Fibroblast of upper back skin (primary cell): ENCODE measurements at places on chromosomes 5 and 9.
A peak's percentile ranks its signal among the peaks of the same experiment; 100 is the strongest.

DNA sequence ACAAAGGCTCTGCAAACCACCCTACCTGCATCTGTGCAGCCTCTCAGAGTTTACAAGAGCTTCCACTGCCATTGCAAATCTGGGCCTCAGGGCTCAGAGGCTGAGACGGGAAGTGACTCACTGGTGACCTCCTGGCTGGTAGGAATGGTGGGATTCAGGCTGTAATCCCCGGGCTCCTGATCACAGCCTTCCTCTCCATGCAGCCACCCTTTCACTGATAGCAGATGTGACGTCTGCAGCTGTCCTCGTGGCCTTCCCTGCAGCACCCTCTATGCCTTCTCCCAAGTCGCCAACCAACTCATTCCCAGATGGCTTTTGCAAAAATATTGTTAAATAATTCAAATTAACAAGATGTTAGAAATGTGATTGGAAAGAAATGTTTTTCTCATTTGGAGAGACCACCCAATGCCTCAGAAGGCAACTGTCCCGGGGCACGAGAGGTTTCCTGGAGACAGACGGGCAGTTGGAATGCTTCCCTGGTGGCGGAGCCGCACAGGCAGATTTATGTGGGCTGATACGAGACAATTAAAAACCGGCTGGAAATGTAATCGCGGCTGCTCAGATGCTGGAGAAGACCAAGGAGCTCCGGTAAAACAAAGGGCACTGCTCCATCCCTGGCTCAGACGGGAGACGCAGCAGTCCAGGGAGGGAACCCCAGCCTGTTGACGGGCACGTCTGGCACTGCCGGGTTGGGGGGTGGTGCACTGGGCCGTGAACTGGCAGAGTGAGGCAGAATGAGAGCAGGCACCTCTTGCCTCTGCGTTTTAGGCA, 34.4 kb upstream of the SLC25A51 start:
- peak; percentile 84 for DNase-seq

DNA sequence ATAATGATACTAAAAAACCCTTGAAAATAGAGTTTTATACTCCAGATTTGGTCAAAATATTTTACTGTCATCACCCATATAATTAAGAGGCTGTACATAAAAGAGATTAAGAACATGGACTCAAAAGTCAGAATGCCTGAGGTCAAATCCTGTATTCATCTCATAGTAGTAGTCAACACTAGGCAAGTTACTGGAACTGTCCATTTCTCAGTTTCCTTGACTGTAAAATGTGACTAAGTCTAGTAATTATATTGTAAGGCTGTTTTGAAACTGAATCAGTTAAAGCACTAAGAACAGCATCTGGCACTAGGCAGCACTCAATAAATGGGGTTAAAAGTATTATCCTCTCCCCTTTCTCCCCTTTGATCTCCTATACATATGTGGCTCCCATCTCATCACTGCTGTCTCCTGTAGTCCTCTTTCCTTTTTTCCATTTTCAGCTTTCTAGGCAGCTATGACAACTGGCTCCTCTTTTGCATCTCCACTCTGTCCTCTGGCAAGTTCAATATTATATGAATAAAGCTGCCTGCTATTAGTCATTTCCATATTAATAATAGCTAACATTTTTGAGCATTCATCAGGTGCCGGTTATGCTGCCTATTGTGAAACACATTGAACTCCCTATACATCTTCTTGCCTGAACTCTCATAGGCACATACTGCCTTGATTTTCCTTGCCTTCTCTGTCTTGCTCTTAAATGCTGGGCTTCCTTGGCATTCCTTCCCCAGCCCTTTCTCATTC, 185.8 kb upstream of the NREP start:
- peak; percentile 84 for DNase-seq

GRCh38 chr9:130174025-130174424, 1.8 kb downstream of the NCS1 start:
- DNase-seq = no peak

DNA sequence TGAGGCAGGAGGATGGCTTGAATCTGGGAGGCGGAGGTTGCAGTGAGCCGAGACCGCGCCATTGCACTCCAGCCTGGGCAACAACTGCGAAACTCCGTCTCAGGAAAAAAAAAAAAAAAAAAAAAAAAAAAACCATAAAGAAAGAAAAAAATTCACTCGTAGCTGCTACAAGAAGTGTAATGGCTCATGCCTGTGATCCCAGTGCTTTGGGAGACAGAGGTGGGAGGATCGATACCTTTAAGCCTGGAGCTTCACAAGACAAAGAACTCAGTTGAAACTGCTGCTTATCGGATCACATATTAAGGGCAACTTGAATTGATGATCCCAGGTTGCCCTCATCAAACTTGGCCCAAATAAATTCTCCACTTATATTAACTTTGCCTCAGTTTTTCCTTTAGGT, 1.0 kb upstream of the ZCCHC7 start:
- no peak for DNase-seq

GRCh38 chr9:104247899-104248460, 153.9 kb downstream of the SMC2 start:
- DNase-seq = no peak

DNA sequence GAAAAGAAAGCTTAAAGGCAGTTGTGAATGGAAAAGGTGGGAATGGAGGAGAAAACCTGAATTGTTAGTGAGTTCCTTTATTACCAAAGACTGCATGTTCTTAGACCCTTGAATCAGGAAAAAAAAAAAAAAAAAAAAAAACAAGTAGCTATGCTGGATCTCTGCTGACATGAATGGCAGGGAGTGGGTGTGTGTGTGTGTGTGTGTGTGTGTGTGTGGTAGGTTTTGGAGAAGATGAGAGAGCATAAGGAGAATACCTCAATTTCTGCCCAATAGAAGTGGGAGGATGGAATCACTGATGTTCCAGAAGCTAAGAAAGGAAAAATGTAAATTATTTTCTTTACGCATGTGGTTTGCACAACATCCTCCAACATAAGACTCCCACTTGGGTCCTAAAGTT, 25.5 kb upstream of the NR4A3 start:
- DNase-seq = no peak

- DNase-seq = no peak
These were observed 734.1 kb upstream of the DMAC1 start for GRCh38 chr9:8533681-8534080.

DNA sequence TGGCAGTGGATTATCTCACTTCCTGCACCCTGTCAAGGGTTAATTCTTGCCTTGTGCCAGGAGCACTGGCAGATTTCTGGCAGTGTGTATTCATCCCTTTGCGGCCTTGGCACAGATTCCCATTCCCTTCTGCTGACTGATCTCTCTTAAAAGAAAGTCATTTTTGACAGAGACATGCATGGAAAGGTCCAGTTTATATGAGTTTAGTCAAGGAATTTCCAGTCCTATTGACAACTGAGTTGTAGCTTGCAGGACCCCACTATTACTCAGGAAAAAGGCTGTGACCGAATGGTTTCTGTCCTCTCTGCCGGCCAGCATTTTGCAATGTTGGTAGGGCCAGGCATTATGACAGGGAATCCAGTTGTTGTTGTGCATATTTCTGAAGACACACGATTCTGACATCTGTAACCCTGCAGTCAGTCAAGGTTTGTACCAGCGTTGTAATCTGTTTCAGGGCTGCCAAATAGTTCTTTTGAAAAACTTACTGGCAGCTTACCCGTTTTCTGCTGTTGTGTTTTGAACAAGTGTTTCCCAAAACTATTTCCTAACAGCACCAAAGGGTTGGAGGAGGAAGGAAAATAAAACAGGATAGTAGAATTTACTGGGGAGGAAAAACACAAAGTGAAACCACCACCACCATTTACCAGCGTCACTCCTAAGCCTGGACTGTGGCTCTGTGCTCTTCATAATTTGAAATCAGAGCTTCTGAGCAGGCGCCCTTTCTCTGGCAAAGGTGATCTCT, 243.4 kb upstream of the KLF4 start:
- DNase-seq = peak; percentile 70

DNA sequence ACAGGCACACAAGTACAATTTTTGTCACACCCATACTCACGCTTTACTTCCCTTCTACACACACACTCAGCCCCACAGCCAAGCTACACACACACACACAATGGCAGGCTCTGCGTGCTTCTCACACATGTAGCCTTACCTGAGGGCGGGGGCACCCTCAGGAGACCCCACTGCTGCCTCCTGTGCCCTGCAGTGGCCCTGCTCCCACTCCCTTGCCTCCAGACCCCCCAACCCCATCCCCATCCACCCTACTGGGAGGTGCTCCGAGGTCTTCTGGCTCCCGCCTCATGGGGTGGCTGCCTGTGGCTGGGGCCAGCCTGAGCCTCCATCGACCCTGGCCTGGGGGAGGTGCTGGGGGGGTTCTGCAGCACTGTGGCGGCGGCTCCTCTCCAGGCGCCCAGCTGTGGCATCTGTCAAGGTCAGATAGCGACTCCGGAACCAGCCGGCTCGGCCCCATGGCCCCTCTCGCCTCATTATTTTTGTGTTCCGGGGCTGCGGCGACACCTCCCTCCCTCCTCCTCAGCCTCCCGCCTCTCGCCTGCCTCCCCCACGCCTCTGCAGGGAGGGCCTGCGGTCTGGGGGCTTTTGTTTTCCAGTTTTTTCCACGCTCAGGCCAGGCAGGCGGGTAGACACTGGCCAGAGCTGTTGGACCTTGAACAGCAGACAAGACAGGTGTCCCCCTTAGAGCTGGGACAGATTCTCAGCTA, 21.7 kb downstream of the CXXC5 start:
- DNase-seq = no peak

DNA sequence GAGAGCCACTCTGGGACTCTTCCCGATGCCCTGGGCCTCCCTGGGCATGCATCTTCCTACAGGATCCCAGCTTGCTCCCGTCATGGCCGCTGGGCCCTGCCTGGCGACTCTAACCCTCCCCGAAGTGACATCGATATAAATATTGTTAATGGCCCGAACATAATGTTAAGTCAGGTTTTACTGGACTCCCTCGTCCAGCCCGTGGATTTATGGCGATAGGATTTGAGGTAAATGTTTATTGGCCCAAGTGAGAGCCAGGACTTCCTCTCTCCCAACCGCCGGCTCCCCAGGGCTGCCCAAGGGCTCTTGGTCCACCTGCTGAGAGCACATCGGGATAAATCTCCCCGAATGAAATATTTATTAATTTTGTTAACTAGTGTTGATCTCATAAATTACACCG, 246.3 kb downstream of the PBX3 start:
- DNase-seq = no peak
